Urothelium cell line (cell line): ENCODE measurements at places on chromosomes 3 and 15.

- no peak for DNase-seq
Observed at GRCh38 chr3:6216135-6217026, 644.5 kb upstream of the GRM7 start.

DNA sequence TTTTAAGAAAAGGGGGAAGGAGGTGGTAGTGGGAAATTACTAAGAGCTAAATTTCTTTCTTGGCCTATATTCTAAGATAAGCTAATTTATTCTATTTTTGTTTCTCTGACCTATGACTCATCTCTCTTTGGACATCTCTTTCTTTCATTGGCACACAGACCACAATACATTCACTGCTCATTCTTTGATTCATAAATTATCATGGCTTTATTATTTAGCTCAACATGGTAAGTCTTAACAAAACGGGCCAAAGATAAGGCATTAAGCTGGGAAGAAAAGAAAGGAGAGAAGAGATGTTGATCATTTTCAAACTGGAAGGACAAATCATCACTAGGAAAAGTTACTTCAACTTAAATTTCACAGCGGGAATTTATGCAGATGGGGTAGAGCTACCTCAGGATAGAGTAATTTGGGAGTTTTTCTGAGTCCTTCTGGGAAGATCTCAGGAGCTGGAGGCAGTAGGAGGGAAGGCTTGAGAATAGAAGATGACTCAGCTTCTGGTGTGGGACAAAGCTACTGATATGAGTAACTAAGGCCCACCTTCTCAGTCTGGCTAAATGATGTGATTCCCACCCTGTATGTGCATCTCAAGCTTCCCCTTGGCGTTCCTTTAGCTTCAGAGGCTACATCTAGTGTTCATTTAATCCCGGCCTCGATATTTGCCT, 7.5 kb upstream of the ALCAM start:
- no peak for DNase-seq

GRCh38 chr3:191363221-191363620, 32.9 kb upstream of the UTS2B start:
- no peak for DNase-seq

DNA sequence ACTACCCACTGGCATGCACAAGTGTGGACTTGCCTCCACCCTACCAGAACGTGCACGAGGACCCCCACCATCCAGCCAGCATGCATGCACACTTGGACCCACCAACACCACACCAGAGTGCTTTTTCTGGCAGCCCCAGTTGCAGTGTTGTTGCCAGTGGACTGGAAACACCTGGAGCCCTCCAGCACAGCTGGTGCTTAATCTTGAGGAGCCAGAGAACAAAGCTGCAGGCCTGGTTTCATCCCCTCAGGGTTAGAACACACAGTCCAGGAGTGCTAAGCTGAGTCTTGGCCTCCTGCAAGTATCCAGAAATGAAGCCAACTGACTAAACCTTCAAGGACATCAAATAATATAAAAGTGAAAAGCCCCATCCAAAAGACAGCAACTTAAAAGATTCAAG, 888.0 kb downstream of the NTRK3 start:
- no peak for DNase-seq
